ENCODE measurements at places on chromosomes 3 and 15.

GRCh38 chr3:105752791-105753415 lies 115.9 kb downstream of the CBLB start:
- DNase-seq: no peak

- DNase-seq: no peak
Measured at GRCh38 chr3:33749546-33750210, 31.6 kb upstream of the CLASP2 start.

- no peak for DNase-seq
Measured at GRCh38 chr3:58116161-58116955, 94.4 kb downstream of the DNASE1L3 start.

- no peak for DNase-seq
Measured at GRCh38 chr15:38554354-38554753, 10.3 kb downstream of the RASGRP1 start.

DNA sequence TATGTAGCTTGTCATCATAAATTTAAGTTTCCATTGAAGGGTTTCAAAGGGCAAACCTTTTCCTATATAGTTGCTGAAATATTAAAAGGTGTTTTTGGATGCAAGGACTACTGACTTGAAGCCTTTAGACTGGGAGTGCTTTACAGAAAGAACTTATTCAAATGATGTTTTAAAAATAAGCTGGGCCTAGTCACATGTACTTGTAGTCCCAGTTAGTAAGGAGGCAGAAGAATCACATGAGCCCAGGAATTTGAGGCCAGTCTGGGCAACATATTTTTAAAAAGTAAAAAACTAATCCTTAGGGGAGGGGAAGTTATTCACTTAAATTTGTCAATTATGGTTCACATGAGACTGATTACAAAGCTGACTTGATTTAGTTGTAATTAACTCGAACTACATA lies 65.0 kb downstream of the SMARCC1 start:
- DNase-seq: no peak

- DNase-seq: no peak
Measured at GRCh38 chr3:81580355-81580754, 181.1 kb downstream of the GBE1 start.

Data from NCI-H1417 treated with DMSO at 0.1 percent for 48 hours (cell line).